Psoas muscle (tissue), 8 donors: ENCODE measurements at places on chromosomes 12 and 14. TPM values are rescaled to one million over a fixed set of nuclear protein-coding genes. Genes with fewer than 3 reads are reported as not detected.

Gene ACSM4
- polyA plus RNA-seq = not detected

Gene NKX2-1
- polyA plus RNA-seq = not detected

DNA sequence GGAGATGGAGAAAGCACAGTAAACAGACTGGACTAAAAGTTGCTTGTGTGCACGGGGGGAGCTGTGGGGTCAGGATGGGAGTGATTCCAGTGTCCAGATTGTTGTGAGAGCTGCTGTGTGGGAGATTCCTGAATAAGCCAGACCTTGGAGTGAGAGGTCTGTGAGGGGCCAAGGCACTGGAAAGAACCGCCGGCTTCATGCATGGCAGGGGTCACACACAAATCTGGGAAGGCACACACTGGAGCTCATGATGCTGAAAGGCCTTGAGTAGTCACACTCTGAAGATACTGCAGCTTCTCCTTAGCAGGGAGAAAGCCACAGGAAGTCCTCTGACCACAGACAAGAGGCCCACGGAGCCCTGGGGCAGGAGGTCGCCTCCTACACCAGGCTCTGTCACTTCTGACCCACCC lies 23.1 kb downstream of the ADCY6 start:
- no peak for DNase-seq

GRCh38 chr12:75900226-75900625 lies 131.3 kb downstream of the PHLDA1 start:
- DNase-seq = no peak

- DNase-seq = peak; percentile 75
These were observed 157.3 kb upstream of the NOS1 start for GRCh38 chr12:117518594-117519270.

Gene SDR9C7
- polyA plus RNA-seq = 0.23 TPM

DNA sequence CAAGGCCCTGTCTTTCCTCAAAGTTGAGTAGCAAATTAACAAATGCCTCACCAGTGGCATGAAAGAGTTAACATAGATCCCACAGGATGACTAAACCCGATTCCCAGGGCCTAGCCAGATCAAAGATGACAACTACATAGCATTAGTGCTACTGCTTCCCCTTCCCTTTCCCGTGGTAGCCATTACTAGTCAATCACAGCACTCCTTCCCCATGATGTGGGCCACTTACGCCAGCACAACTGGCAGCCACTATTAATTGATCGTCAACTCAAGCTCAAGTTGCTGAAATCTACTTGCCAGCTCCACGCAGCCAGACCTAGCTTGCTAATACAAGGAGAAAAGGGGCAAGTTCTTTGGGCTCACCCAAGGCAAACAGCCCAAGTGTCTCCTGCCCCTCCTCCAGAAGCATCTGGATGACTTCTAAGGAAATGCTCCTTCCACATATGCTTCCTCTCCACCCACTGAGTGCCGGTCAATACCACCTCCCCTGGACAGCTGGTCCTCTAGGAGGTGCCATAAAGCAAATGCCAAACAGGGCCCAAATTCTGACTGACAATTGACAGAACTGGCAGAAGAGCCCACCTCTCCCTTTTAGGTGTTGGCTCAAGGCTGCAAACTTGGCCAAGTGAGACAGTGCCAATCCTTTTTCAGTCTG lies 72.6 kb downstream of the NUAK1 start:
- DNase-seq = no peak

Gene C12orf50
- polyA plus RNA-seq = 0.09 TPM

DNA sequence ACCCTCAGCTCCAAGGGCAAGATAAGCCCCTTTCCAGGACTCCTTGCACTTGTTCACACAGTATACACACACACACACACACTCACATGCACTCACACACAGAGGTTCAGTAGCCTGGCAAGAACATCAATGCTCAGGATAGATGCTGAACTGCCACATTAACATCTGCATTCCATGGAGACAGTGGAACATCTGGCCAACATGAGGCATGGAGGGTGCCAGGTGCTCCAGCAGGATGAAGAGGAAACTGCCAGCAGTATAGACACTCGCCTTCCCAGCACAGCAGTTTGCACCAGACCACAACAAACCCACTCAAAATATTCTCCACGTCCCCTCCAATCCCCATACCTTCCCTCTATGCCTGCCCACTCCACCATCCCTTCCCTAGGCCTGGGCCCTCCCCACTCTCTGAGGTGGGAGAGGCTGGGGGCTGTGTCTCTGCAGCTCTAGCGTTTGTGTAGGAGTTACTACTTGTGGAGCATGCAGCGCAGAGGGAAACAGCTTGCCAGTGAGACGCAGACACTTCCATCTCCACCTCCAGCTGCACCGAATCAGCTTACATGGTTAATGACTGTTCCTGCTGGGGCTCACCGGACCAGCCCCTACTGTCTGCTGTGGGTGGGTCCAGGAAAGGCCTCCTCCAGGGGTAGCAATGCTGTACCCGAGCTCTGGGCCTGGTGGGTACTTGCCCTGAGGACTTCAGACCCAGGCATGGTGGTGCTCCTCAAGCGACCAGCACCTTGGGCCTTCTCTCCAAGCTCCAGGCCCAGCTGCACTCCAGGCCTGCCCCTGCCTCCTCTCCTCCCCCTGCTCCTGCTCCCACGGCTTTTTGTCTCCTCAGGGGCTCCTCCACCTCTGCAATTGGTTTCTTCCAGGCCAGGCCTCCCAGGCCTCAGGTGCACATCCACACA lies 18.6 kb upstream of the PLEKHG3 start:
- no peak for DNase-seq

GRCh38 chr14:89444044-89444443 lies 27.0 kb upstream of the FOXN3 start:
- no peak for DNase-seq

DNA sequence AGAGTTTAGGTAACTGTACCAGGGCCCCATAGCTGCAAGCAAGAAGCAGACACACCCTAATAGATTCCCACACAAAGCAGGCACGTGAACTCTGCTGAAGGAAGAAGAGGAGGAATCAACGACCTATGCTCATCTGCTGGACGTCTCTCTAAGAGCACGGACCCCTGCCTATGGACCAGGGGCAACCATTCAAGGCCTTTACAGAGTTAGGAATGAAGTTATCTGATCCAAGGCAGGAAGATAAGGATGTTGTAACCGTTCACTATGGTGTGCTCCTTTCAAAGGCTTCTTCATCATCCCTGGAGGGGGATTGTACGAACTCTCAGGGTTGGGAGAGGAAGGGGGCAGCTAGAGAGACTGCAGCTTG lies 141.6 kb upstream of the PARP11 start:
- DNase-seq = no peak

DNA sequence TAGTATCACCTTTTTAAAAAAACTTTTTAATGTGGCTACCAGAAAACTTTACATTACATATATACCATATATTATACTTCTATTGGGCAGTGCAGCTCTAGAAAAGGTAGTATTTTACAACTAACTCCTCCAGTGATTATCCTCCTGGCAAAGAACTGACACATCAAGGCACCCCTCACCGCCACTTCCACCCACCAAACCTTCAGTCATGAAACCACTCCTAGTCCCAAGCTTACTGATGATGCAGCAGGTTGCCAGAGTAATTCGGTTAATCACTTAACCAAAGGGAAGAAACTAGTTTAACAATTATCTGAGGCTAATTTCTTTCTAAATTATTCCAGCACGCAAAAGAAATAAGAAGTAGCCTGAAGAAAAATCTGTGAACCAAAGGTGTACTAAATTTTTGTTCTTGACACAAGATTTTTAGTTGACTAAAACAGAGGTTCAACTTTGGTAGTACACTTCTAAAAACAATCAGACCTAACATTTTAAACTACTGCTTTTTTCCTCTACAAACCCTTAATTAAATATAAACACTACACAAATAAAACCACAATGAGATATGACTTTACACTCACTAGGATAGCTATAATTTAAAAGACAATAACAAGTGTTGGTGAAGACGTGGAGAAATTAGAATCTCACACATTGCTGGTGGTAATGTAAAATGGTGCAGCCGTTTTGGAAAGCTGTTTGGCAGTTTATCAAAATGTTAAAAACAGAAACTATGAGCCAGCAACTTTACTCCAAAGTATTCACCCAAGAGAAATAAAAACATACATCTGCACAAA lies 16.7 kb downstream of the SPPL3 start:
- no peak for DNase-seq

- no peak for DNase-seq
These were observed 2.2 kb upstream of the OAS1 start for GRCh38 chr12:112904571-112904970.

GRCh38 chr14:101022916-101023435 lies 119.5 kb upstream of the RTL1 start:
- DNase-seq = no peak

DNA sequence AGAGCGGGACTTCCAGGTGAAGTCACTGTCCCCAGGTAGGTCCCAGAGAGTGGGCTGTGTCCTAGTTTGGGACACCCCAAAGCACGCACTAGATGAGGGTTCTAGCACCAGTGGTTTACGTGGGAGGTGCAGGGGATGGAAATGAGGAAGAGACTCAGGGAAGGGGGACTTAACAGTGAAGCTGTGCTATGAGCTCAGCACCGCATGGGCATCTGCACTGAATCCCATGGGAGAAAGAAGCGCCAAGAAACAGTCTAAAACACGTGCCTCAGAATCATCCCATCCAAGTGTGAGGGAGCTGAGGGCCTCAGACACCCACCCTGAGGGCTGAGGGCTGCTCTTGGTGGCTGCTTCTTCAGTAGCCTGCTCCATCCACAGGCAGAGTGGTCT lies 71.5 kb upstream of the ZFP36L1 start:
- DNase-seq = no peak
